CD4-positive, alpha-beta T cell treated with Interleukin-15 for 1 hour (primary cell): ENCODE measurements at places on chromosomes 7 and 10.

GRCh38 chr7:142919656-142920055 lies 13.9 kb downstream of the TRPV5 start:
- no peak for DNase-seq

DNA sequence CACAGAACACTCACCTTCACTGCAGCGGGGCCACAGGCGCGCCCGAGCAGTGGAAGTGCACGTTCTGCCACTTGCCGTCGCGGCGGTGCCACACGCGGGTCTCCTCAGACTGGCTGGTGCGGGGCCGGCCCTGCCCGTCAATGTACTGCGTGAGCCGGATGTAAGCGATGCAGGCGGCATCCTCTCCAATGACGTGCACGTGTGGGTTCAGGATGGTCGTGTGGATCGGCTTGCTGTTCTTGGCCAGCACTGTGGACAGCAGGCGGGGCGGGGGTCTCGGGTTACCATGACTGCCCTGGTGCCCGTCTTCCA lies 19.2 kb downstream of the YKT6 start:
- peak; percentile 14 for DNase-seq

DNA sequence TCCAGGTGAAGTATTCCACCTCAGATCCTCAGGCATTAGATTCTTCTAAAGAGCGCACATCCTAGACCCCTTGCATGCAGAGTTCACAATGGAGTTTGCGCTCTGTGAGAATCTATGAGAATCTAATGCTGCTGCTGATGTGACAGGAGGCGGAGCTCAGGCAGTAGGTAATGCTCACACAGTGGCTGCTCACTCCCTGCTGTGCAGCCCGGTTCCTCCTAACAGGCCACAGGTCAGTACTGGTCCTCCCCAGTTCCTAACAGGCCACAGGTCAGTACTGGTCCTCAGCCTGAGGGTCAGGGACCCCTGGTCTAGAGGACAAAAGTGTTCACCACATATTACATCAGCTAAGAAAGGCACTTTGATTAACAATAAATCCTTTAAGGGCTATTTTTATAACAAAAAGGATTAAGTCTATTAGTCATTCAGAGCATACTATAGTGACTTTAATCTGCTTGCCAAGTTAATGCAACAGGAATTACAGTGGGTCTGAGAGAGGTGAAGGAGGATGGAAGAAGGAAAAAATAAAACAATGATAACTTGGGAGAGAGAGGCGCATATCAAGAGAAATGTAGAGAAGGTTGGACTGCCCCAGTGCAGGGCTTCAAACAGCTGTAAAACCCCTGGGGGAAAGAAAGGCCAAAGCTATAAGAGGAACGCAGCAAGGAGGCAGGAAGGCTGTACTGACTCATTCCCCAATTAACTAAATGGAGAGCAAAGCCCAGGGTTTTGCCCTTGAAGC lies 49.2 kb downstream of the CUL2 start:
- no peak for DNase-seq

GRCh38 chr10:119341459-119342301 lies 134.3 kb downstream of the GRK5 start:
- DNase-seq = no peak

DNA sequence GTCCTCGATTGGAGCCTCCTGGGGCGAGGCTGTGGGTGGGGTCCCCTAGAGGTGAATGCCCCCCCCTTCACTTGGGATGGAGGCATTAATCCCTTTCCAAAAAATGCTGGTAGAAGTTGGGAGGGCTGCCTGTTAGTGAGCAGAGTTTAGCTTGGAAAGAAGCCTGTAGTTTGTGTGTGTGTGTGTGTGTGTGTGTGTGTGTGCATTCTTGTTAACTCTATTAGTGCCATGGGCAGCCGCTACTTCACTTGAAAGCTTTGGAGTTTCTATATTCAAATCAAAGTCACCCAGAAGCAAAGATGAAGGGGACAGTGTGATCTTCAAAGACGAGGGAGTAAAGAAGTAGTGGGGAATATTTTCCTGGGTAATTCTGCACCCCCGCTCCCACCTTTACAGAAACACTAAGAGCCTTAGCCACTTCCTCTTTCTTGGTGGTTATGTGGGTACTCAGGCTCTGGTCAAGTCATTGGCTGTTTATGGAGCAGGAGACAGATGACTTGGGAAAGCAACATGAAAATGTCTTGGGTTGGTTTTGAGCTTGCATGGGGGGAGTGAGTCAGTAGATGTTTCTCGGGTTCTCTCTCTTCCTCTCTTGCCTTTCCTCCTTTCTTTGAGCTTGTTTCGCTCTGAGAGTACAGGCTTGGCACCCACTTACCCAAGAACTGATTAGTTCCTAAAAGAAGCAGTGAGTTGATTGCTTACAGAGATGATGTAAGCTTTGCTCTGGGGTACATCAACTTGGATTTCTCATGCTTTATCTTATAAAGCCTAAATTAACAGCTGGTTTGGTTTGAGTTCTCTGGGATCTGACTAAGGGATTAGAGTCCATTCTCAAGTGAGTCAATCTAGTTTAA lies 35.9 kb downstream of the TCF7L2 start:
- DNase-seq = no peak

DNA sequence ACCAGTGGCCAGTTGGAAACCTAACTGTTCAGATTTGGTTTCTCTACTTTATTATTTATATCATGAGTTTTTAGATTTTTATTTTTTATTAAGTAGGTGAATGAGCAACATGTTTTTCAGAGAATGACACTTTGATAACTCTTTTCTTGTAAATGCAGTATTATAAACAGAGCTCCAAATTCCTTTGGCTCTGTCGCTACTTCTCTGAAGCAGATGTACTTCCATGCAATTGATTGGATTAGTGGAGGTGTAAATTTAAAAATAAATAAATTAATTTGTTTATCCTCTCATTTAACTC lies 34.3 kb upstream of the ICA1 start:
- DNase-seq = no peak

DNA sequence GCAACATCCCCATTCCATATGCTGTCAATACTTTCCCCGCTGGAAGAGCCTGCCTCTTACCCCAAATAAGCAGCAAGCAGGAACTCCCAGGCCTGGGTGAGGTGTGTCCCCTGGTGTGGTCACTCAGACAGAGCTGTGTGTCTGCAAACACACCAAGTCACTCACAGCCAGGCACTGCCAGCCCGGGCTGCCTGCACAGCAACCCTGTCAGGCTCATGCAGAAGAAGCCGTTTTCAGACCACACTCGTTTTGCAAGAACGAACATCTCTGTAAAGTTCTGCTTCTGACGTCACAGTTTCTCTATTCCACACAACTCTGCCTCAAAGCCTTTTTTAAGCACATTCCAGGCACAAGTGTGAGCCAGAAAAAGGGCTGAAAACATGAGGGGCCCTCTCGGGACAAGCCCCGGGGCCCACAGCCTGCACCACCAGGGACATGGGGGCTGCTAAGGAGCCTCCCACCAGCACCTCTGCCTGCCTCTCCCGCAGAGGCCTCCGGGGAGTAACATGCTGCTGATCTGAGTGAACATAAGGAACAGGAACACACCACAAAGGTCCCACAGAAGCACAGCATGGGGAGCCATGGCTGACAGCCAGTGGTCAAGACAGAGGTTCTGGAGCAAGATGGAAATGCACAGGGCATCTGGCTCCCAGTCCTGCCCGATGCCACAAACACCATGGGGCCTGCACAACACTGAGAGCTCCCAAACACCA lies 11.4 kb downstream of the PTPRN2 start:
- DNase-seq = no peak

GRCh38 chr10:90977855-90978486 lies 57.1 kb upstream of the ANKRD1 start:
- DNase-seq = no peak

GRCh38 chr7:145884716-145885514 lies 231.7 kb upstream of the CNTNAP2 start:
- DNase-seq = no peak

DNA sequence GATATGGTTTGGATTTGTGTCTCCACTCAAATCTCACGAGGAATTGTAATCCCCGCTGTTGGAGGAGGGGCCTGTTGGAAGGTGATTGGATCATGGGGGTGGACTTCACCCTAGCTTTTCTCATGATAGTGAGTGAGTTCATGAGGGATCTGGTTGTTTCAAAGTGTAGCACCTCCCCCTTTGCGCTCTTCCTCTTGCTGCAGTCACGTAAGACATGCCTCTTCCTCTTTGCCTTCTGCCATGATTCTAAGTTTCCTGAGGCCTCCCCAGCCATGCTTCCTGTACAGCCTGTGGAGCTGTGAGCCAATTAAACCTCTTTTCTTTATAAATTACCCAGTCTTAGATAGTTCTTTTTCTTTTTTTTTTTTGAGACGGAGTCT lies 17.1 kb downstream of the CDNF start:
- DNase-seq = no peak

DNA sequence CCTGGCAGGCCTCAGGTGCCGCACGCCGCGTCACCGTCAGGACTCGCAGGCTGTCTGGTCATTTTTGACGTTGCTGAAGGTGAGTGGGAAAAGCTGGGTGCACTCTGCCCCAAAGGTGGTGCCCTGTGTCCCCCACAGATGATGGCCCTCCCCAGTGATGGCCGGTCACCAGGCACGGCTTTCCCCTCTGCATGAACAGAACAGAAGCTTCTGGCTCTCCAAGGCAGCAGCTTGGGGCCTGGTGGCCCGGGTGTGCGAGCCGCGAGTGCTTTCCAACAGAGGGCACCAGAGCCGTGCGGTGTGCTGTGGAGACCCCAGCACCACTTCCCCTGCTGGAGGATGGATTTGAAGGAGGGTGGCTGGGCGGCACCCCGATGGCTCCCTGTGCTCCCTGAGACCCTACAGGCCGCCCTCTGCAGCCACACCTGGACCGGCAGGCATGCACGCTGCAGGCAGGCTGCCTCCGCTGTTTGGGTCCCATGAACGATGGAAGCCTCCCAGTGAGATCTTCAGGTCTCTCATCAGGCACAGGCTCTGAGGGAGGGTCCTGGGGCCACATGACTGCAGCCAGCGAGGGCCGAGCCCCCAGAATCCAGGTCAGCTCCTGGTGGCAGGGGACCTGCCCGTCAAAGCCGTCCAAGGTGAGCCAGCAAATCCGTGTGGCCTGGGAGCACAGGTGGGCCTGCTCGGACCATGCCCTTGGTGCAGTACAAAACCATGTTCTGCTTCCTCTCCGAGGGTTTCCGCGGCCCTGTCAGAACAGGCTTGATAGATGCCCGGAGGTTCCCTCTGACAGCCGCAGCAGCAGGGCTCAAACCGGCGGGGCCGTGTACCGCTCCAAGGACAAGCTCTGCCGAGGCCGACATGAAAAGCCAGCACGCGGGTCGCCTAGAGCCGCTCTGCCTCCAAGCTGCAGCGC lies 195.4 kb downstream of the EBF3 start:
- no peak for DNase-seq

DNA sequence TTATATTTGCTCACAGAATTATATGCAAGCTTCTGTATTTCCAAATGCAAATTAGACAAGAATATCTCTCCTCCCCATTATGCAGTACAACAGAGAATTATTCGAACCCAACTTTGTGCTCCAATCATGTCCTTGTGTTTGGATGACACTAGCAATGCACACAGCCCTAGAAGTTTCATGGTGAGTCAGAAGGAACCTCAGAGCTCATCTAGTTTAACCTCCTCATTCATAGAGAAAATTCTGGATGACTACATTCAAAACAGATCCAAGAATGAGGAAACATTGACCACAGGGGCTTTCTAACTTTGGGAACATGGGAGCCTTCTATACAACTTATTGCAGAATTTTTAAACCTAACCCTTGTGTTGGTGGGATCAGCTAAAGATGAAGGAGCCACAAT lies 12.8 kb upstream of the ARID5B start:
- no peak for DNase-seq

- no peak for DNase-seq
These were observed 6.1 kb downstream of the ZNF277 start for GRCh38 chr7:112212571-112212970.

DNA sequence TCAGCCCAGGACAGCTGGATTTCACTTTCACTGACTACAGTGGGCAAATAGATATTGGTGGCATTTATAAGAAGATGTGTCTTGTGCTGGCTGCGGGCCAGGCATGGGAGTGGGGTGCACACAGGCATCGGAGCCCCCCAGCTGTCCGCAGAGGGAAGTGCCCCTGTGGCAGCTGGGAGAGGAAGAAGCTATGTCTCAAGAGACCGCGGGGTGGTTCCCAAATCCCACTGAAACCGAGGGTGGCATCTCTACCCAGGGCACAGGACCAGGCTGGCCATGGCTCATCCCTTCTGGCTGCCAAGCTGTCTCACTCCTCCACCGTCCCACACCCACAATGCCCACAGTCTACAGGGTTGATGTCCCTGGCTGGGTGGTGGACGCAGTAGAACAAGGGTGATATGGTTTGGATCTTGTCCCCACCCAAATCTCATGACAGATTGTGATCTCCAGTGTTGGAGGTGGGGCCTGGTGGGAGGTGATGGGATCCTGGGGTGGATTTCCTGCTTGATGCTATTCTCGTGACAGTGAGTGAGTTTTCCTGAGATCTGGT lies 94.8 kb downstream of the TCERG1L start:
- no peak for DNase-seq

DNA sequence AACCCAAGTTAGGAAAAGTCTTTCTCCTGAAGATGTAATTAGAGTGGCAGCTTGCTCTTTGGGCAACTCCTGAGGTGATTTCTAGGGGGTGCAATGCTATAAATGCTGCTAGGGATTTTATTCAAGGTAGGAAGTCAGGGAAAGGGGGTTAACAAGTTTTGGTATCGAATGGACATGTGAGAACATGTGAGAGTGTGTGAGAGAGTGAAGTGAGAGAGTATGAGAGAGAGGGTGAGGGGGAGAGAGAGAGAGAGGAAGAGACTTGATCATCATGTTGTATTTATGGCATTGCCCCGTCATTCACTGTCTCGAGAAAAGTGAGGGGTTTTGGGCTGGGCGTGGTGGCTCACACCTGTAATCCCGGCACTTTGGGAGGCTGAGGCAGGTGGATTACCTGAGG lies 50.9 kb downstream of the MCU start:
- no peak for DNase-seq

DNA sequence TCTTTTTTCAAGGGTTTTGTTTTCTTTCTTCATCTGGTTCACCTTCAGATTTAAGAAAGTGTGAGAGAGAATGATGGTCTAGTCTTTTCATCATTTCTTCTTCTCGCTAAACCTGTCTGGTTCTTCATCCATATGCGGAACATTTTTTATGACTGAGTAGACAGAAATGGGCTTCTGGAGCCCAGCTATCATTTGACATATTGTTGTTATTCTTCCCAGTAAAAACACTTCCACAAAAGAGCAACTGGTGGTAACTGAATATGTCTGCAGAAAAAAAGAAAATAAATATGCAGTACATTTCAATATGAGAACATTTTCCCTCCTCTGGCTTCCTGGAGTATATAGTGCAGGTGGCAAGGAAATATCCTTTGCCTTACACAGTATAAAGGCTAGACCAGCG lies 209.5 kb downstream of the JCAD start:
- no peak for DNase-seq

GRCh38 chr10:11698691-11699549 lies 43.3 kb upstream of the ECHDC3 start:
- DNase-seq = no peak
